ENCODE measurements at places on chromosomes 7 and 10. TPM values are rescaled to one million over a fixed set of nuclear protein-coding genes. Genes with fewer than 3 reads are reported as not detected.

GIMAP7 gene
- not detected for total RNA-seq

AKR1C3 gene
- total RNA-seq, result 551 TPM

MRLN gene
- not detected for total RNA-seq

ASB4 gene
- total RNA-seq, result 1.1 TPM

OR2A42 gene
- total RNA-seq, result not detected

MRC1 gene
- not detected for total RNA-seq

HPSE2 gene
- total RNA-seq, result not detected

FAM25G gene
- not detected for total RNA-seq

AP3M1 gene
- total RNA-seq, result 31.6 TPM

COL26A1 gene
- 3.9 TPM for total RNA-seq

ANKRD2 gene
- total RNA-seq, result not detected

TEX47 gene
- total RNA-seq, result not detected

HYAL4 gene
- total RNA-seq, result not detected

ECD gene
- 41.8 TPM for total RNA-seq

SEMA3D gene
- not detected for total RNA-seq

RAMP3 gene
- total RNA-seq, result not detected

IKZF1 gene
- not detected for total RNA-seq

All from HepG2 (cell line).